ENCODE measurements at places on chromosomes 7 and 10. TPM values are rescaled to one million over a fixed set of nuclear protein-coding genes. Genes with fewer than 3 reads are reported as not detected.
A peak's percentile ranks its signal among the peaks of the same experiment; 100 is the strongest.

DNA sequence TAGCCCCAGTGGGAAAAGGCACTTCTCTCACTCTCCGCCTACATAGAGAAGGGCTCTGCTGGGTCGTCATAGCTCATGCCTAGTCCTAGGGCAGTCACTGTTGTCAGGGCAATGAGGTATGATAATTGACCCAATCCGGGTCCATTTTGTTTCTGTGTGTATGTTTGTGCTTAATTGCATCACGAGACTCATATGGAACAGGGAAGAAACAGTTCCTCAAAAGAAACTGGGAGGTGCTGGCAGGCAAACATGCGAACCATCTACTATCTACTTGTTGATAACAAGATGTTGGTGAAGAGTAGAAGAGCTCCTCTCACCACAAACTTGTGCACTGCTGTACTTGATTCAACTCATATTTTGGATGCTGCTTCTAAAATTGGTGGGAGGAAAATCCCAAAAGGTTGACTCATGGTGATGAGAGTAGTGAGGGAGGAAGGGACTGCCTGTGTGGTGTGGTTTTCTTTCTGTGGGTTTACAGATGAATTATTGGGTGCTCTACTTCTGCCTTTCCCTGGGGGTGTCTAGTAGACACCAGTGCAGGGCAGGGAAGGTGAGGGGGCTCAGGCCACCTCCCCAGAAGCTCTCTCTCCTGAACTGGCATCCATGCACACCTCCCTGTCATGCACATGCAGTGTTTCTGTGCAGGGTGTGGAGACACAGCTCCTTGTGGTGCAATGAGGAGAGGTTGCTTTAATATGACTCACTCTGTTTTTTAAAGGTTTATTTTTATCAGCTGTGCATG, 29.4 kb downstream of the LSMEM1 start:
- no peaks in the 10 kb centered on the region for H3K36me3 ChIP-seq
- H3K4me3 ChIP-seq, result no peak overlapping the region
- no peak for DNase-seq
- peaks cover 14% of the 10 kb centered on the region for H3K4me1 ChIP-seq

- no peak overlapping the region for H3K27ac ChIP-seq
- H3K36me3 ChIP-seq, result no peaks in the 10 kb centered on the region
- H3K4me1 ChIP-seq, result no peaks in the 10 kb centered on the region
- H3K27me3 ChIP-seq, result no peaks in the 10 kb centered on the region
- DNase-seq, result no peak
Observed at GRCh38 chr7:125059861-125060456, 130.3 kb upstream of the POT1 start.

DNA sequence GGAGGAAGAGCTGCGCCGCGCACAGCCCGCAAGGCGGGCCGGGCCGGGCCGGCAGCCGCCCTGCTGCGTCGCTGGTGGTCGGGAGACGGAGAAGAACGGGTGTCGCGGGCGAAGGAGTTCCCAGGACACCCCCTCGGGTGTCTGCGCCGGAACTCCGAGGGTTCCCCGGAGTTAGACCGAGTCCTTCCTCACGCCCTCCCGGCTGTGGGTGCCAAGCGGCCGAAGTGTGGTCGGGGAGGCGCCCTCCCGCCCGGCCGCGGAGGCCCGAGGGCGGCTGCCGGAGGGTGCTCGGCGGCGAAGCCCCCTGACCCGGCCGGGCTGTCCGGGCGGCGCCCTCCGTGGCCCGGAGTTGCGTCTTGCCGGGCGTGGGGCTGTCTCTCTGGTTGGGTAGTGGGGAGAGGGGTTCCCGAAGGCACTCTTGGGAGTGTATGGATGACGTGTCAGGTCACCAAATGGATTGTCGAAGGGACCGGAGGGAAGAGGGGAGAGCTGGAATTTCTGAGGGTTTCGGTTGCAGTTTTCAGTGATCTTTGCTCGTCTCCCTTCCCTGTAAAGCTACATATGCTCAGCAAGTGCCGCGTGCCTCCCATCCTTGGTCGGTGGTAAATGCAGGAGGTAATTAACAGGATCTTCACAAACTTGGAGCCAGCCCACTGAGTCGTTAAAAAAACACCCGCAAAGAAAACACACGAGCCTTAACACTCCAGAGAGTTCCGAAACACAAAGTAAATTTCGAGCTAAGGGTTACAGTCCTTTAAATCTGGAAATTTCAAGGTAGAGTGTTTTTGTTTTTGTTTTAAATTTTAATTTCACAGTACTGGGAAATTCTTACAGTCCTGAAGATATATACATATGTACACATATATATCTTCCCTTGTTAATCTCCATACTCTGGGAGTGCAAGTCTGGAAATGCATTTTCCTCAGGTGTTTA, 871 bp downstream of the ST7 start:
- peak overlapping the region; percentile 100 for H3K27ac ChIP-seq
- no peak for DNase-seq
- no peaks in the 10 kb centered on the region for H3K27me3 ChIP-seq
- H3K4me3 ChIP-seq, result peak overlapping the region; percentile 90
- H3K36me3 ChIP-seq, result no peaks in the 10 kb centered on the region

DNA sequence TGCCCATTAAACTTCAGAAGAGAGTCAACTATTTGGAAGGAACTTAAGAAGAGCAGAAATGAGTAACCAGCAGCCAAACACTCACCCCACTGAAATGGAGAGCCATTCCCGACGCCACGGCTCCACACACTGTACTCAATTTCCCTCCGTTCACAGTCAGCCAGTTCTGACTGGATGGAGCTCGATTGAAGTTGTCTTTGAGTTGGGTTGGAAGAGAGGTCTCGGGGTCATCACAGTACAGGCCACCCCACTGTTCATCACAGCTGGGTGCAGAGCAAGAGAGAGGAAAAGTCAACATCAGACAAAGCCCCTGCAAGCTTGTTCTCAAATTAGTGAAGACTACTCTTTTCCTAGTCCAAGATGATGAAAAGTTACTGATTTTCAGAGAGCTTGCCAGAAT, 75.9 kb upstream of the SLC26A5 start:
- no peak for DNase-seq
- no peaks in the 10 kb centered on the region for H3K27me3 ChIP-seq
- no peaks in the 10 kb centered on the region for H3K4me1 ChIP-seq
- H3K27ac ChIP-seq, result no peak overlapping the region

DNA sequence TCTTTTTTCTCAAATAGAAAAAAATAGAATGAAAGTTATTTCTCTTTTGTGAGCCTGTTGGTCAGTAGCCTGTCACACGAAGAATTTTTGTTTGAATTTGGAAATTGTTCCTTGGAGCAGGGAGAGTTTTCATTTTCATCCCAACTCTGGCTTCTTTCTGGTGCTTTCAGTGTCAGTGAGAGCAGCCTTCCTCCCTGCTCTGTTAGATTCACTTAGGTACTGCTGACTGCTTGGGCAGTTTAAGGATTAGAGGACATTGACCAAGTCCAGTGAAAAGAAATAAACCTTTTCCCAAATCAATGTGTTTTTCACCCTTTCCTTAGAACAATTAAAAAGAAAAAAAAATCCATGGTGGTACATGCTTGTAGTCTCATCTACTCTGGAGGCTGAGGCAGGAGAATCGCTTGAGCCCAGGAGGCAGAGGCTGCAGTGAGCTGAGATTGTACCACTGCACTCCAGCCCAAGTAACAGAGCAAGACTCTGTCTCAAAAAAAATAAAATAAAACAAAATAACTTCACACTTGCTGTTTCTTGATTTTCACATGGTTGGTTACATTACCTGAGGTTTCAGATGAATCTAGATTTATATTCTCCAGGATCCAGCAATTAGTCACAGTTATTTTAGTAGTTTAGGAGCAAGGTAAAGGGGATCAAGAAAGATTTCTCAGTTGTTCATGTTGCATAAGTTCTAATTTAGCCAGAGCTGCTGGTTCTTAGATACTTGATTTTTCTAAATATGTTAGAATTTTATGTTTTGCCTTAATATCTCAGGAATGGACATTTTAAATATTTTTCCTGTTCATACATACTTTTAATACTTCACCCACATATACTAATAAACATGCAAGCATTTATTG, 63.1 kb downstream of the ZNRF2 start:
- peak overlapping the region; percentile 13 for H3K27ac ChIP-seq
- H3K4me3 ChIP-seq, result no peak overlapping the region
- no peaks in the 10 kb centered on the region for H3K27me3 ChIP-seq
- DNase-seq, result no peak
- H3K36me3 ChIP-seq, result no peaks in the 10 kb centered on the region

DNA sequence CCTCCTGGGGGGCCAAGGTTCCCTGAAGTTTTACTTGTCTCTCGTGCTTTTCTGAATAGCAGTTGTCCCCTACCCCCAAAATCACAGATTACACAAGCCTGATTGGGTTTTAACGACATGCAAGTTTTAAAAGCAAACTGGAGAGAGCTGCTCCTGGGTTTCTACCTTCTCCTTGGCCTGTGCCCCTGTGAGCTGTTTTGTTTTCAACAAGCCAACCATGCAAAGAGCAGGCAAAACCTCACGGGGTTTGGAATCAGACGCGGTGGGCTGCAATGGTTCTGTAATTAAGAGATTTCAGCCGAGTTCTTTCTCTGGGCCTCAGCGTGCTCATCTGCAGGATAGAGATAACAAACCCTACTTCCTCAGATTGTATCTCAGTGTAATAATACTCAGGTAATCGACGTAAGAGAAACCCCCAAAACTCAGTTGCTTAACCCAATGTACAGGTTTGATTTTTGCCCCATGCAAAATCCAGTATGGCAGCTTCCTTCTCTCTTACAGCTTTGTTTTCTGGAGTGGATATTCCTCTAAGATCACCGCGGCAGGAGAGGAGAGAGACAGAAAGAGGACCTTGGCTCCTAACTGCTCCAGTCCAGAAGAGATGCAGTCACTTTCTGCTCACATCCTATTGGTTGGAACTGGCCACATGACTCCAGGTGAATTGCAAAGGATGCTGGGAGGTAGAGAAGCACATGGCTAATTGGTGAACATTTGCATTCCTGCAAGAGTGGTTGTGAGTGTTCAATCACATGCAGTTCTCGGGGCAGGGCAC, 42.0 kb downstream of the MYL10 start:
- H3K27ac ChIP-seq, result no peak overlapping the region
- H3K4me3 ChIP-seq, result no peak overlapping the region
- DNase-seq, result no peak
- H3K4me1 ChIP-seq, result no peaks in the 10 kb centered on the region
- no peaks in the 10 kb centered on the region for H3K27me3 ChIP-seq

DNA sequence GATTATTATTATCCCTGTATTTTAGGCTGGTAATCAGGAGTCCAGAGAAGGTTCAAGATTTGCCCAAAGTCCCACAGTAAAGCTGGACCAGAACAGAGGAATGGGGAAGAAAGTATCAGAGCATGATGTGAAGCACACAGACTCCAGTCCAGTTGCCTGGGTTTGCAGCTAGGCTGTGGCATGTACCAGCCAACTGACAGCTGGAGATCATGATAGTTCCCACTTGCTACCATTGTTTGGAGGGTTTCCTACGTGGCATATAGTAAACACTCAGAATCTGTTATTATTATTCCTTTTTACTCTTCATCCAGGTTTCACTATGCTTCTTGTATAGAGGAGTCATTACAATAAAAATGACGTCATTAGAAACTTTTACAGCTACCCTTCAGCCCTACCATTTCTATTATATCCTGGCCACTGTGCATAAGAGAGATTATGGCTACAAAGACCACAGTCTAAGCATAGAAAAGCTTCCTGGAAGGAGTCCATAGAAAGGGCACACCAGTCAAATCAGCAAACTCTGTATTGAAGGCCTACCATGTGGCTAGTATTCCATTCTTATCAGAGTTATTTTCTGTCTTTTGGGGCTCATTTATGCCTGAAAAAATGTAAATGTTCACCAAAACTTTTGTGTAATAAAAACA, 66.6 kb downstream of the MTPN start:
- no peak overlapping the region for H3K27ac ChIP-seq
- H3K4me1 ChIP-seq, result no peaks in the 10 kb centered on the region
- H3K27me3 ChIP-seq, result no peaks in the 10 kb centered on the region

GRCh38 chr10:15901889-15902288, 41.6 kb upstream of the MINDY3 start:
- H3K4me3 ChIP-seq, result no peak overlapping the region
- DNase-seq, result no peak
- no peaks in the 10 kb centered on the region for H3K4me1 ChIP-seq
- no peaks in the 10 kb centered on the region for H3K27me3 ChIP-seq
- H3K36me3 ChIP-seq, result no peaks in the 10 kb centered on the region

DNA sequence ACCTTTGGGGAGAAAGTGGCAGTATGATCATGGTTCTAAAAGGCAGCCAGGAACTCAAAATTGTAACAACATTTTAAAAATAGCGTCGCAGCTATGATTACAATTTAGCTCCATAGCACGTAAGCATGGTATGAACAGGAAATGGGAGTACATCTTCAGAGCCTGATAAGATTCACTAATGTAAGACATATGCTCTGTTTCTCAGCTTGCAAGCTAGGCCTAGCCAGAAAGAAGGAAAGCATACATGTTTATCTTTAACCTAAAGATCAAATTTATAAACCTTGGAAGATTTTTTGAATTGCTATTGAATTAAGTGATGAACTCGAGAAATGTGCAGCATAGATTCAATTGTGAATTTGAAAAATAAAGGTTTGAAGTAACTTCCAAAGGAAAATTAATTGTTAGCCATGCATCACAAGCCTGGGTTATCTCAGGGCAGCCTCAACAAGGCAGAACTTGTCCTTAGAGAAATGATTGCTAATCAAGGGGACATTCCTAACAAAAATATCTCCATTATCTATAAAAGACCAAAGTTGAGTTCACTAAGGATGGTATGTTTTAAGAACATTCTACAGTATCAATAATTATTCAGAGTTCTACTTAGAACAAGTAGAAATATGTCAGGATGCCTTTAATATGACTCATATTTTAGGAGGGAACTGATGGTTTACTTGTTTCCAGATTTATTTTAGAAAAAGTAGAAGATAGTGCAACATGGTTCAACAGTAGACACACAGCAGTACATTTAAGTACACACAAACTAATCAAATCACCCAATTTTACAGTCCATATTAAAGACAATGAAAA, 38.8 kb upstream of the SEPTIN7 start:
- H3K4me1 ChIP-seq, result peaks cover 35% of the 10 kb centered on the region
- H3K4me3 ChIP-seq, result no peak overlapping the region
- no peaks in the 10 kb centered on the region for H3K27me3 ChIP-seq
- DNase-seq, result no peak
- peak overlapping the region; percentile 61 for H3K27ac ChIP-seq

DNA sequence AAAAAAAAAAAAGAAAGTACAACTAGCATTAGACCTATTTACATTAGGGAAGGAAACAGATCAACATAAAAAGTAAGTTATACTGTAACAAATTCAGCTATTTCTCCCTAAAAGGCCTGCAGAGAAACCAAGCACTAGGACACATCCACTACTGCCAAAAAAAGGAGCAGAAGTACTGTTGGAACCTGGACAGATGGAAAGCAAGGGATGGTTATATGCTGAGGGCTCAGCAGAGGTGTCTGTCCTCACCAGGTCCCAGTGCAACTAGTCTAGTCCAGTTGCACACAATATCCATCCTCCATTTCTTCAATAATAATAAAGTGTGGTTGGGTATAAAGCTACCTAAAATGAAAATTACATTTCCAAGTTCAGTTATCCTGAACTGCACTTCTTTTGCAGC, 103.2 kb upstream of the IFRD1 start:
- peaks cover 15% of the 10 kb centered on the region for H3K36me3 ChIP-seq
- no peak overlapping the region for H3K27ac ChIP-seq
- no peak overlapping the region for H3K4me3 ChIP-seq

GRCh38 chr7:74569501-74570075, 87.9 kb upstream of the GTF2I start:
- H3K4me3 ChIP-seq, result no peak overlapping the region
- DNase-seq, result no peak
- H3K36me3 ChIP-seq, result no peaks in the 10 kb centered on the region
- H3K27me3 ChIP-seq, result no peaks in the 10 kb centered on the region

- no peak overlapping the region for H3K27ac ChIP-seq
- H3K27me3 ChIP-seq, result no peaks in the 10 kb centered on the region
- no peak for DNase-seq
- no peak overlapping the region for H3K4me3 ChIP-seq
Observed at GRCh38 chr10:36736311-36736710, 389.1 kb upstream of the ANKRD30A start.

Gene LMOD2
- 493 TPM for total RNA-seq

Gene ADAM22
- 3.9 TPM for total RNA-seq
